Smooth muscle cell of the pulmonary artery (primary cell): ENCODE measurements at places on chromosomes 7 and 10. TPM values are rescaled to one million over a fixed set of nuclear protein-coding genes. Genes with fewer than 3 reads are reported as not detected.

LRRD1 gene
- 0.07 and 0.17 TPM in 2 replicates for total RNA-seq

NPC1L1 gene
- 0.07 and 0.13 TPM in 2 replicates for total RNA-seq

NODAL gene
- total RNA-seq, result not detected in 2 replicates

ANXA8L1 gene
- not detected in 2 replicates for total RNA-seq

TMEM213 gene
- total RNA-seq, result not detected in 2 replicates

CNNM1 gene
- 0.07 and 0.17 TPM in 2 replicates for total RNA-seq

AS3MT gene
- total RNA-seq, result 5.0 and 6.9 TPM in 2 replicates

IFT22 gene
- total RNA-seq, result 23.2 and 25.3 TPM in 2 replicates

ADGRA1 gene
- total RNA-seq, result not detected in 2 replicates

LIPK gene
- not detected in 2 replicates for total RNA-seq

SPDYE16 gene
- not detected in 2 replicates for total RNA-seq

PRR15 gene
- 0.20 and 0.39 TPM in 2 replicates for total RNA-seq

PIP gene
- total RNA-seq, result not detected in 2 replicates

ZNF503 gene
- total RNA-seq, result 12.8 and 19.7 TPM in 2 replicates

ELFN1 gene
- total RNA-seq, result 0.07 TPM in 1 of 2 replicates, not detected in the other

HOXA11 gene
- total RNA-seq, result 0.13 TPM in 1 of 2 replicates, not detected in the other

RBM28 gene
- total RNA-seq, result 10.3 and 14.2 TPM in 2 replicates

PRLHR gene
- total RNA-seq, result not detected in 2 replicates

SH2D4B gene
- total RNA-seq, result 0.07 TPM in 1 of 2 replicates, not detected in the other

HTRA1 gene
- total RNA-seq, result 591 and 835 TPM in 2 replicates

EIF3A gene
- total RNA-seq, result 125 and 140 TPM in 2 replicates

FAM200A gene
- 5.5 and 7.3 TPM in 2 replicates for total RNA-seq
